ENCODE measurements at places on chromosomes 2 and 18. TPM values are rescaled to one million over a fixed set of nuclear protein-coding genes. Genes with fewer than 3 reads are reported as not detected.

DNA sequence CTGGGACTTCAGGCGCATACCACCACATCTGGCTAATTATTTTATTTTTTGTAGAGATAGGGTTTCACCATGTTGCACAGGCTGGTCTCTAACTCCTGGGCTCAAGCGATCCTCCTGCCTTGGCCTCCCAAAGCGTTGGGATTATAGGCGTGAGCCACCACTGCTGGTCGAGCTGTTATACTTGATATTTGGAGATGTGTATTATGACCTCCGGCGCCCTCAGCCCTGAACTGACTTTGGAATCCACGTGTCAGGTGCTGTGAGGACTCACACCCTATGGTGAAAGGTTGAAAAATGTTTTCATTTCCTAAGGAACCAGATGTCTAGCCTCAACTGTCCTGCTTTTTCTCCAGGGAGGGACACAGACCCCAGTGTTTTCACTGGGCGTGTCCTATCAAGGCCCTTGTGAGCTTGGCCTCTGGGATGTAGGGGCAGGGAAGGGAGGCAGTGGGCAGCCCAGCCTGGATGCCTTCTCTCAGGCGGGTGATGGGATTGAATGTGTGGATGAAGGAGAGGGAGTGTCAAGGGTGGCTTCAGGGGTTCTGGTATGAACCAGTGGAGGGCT lies 56.4 kb upstream of the HAAO start:
- DNase-seq: no peak

DNA sequence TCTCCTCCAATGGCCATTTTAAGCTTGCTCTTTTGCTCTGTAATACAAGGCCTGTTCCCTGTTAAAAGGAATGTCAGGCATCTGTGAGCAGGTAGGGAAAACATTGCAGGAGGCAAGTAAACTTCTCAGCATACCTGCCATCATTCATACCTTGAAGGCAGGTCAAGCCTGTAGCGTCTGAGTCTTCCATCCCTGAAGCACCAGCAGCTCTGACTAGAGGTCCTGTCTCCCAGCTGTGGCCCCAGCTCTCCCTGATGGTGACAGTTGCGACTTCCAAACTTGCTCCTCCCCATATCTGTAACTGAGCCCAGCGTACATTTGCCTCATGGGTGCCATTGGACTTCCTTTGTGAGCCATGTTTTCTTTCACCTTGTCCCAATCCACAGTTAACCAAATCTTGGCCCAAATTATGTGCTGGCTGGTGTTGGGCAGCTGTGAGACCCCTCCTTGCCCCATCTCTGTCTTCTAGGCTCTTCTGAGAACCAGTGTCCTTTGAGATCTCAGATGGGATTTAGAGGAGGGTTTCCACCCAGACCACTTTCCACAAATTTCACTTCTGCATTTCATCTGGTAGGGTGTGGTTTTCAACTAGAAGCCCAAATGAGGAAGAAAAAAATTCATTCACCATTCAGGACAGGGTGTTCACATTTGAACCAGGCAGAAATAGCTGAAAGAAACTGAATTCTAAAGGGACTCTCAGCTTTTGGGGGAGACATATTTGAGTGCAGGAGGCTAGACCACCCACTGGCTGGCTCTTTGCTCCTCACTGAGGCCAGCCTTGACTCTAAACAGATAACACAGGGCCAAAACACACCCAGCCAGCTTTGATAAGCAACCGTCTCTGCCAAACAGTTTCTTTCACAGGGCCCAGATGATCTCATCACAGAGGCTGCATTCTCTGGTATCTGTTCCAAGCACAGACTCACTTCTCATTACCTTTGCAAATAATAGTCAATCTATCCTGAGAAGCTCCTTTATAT lies 66.4 kb upstream of the MSH2 start:
- no peak for DNase-seq

- no peak for DNase-seq
Observed at GRCh38 chr2:237530472-237531433, 35.6 kb upstream of the PRLH start.

DNA sequence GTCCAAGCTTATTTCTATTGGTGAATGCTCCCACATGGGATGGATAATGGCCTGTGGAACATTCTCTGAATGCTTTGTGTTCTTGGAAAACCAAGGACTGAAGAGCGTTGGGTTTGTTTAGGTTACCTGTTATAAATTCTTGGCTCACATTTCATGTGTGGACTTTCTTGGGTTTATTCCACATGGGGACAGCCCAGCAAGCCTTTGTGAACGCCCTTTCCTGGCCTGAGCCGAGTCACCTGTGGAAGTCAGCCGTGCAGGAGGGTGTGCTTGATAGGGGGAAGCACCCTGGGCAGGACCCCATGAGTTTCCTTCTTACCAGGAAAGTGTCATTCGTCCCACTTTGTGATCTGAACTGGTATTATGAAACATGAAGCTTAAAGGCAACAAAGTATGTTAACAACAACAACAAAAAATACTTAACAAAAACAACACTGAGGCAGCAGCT lies 4.1 kb downstream of the RAB31 start:
- no peak for DNase-seq

- no peak for DNase-seq
Observed at GRCh38 chr18:10414293-10414842, 40.1 kb upstream of the APCDD1 start.

DNA sequence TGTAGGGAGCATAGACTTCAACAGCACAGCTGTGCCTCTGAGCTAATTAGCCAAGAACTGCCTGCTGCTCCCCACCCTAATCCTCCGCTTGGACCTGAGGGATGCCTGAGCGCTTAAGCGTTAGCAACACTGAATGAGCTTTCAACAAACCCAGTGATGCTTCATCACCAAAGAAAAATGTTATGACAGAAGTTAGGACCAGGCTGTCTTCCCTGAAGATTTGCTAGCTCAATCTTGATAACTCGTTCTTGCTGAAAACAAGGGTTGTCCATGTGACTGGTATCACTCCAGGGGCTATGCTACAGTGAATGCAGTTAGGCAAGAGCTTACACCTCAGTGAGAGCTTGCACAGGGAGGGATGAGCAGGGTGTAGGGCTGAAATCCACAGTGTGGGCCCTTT lies 190.7 kb upstream of the SIX2 start:
- no peak for DNase-seq

GRCh38 chr2:206415618-206416243 lies 27.6 kb upstream of the ADAM23 start:
- no peak for DNase-seq

DNA sequence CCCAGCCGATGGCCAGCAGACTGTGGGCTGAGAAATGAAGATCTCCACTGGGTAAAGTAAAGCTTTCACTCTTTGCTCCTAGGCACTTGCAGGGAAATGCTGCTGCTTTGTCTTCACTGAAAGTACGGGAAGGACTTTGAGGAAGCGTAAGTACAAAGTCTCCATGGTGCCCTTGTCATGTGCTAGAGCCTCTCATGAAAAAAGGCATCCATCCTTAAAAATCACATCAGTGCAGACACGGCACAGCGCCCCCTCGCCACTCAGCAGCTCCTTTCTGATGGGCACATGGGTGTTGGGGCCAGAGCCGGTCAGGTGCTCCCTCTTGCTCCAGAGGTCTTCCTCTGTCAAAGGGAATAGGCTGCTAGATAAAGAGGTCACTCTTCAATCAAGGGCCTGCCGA lies 109.0 kb upstream of the STPG4 start:
- DNase-seq: no peak

GRCh38 chr18:35443434-35443833 lies 54.3 kb downstream of the INO80C start:
- no peak for DNase-seq

RFX8 gene
- total RNA-seq: 0.51 TPM

TEKT4 gene
- total RNA-seq: not detected

BCS1L gene
- total RNA-seq: 29.9 TPM

MRPS5 gene
- 44.1 TPM for total RNA-seq

All from uterus (tissue), 4 donors.